COR-L47 (cell line): ENCODE measurements at places on chromosomes 11 and 22.

- no peak for DNase-seq
These were observed 1.5 kb downstream of the MAFF start for GRCh38 chr22:38203090-38203810.

- no peak for DNase-seq
These were observed 29.5 kb downstream of the MMP27 start for GRCh38 chr11:102676084-102676483.

DNA sequence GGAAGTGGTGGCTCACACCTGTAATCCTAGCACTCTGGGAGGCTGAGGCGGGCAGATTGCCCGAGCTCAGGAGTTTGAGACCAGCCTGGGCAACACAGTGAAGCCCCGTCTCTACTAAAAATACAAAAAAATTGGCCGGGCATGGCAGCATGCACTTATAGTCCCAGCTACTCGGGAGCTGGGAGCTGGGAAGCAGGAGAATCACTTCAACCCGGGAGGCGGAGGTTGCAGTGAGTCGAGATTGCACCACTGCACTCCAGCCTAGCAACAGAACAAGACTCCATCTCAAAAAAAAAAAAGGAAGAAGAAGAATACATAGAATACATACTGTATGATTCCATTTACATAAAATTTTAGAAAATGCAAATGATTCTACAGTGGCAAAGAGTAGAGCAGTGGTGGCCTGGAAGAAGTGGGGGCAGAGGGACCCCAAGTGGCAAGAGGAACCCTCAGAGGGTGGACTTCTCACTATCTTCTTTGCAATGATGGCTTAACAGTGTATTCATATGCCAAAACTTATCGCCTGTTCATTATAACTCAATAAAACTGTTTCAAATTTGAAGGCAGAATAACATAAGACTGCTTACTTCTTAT is 22.0 kb downstream of the PACSIN2 start:
- no peak for DNase-seq

- DNase-seq = no peak
These were observed 38.8 kb downstream of the IRAG1 start for GRCh38 chr11:10654811-10655150.

DNA sequence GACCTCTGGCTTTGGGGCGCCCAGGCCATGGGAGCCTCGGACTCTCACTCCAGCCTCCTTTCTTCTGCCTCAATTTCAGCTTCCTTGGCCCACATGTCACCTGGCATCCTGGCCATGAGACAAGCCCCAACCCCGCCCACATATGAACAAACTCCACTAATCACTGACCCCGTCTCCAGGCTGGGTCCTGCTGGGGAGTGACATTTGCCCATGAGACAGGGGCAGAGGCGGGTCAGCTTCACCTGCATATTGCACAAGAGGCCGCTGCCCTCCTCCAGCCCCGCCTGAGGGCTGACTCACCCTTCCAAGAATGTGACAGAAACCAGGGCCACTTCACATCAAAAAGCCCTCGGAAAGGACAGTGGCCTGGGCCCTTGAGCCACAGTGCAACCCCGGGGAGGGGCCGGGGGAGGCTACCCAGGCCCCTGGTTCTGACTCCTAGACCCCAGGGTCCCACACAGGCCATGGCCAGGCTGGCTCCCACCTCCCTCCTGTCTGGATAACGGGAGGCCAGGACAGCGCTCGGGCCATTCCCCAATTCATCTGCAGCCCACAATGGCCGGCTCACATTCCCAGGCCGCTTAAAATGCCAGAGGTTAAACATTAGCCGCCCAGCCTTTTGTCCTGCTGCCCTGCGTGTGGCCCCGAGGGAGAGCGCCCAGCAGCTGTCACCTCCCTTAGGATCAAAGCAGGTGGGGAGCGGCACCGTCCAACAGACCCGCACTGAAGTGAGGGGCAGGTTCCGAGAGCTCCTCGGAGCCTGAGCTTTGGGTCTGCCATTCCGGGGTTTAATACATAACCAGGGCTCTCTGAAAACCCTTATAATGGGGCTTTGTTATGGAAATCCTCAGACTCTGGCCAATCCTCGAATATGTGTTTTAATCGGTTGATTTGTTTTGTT is 42.3 kb downstream of the TRMU start:
- DNase-seq = no peak

- no peak for DNase-seq
These were observed 8.1 kb downstream of the SHANK2 start for GRCh38 chr11:71244116-71244810.

- peak; percentile 74 for DNase-seq
These were observed 1.6 kb downstream of the NCR3LG1 start for GRCh38 chr11:17352950-17353820.

DNA sequence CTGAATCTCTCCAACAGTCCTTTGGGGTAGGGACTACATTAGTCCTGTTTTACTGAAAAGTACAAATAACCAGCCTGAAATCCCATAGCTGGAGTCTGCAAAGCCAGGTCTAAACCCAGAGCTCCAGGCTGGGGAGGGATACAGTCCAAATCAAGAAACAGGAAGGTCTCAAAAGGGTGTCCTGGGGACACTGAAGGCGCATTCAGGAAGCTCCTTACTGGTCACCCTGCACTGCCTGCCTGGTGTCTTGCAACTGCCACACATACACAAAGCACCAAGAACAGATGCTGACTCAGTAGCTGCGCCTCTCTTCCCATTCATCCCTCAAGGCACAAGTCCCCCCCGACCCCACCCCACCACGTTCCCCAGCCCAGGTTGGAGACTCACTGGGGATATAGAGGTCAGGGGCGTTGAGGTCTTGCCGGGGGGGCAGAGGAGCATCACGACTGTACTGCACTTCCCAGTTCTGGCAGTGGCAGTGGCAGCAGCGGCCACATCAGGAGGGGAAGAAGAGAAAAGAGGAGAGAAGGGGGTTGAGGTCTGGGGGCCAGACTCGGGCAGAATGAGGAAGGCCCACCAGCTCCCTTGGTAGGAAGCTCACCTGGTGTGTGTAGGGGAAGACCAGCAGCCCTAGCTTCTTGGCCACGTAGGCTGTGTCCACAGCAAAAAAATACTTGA is 1.6 kb downstream of the YIF1A start:
- no peak for DNase-seq

GRCh38 chr11:96267496-96268032 is 75.4 kb downstream of the MAML2 start:
- DNase-seq = no peak

GRCh38 chr11:119149018-119149785 is at the start of gene ABCG4:
TSS of gene ABCG4 (plus strand) at chr11:119149052. CDS start at chr11:119149966, 914 bp downstream.
- peak; percentile 26 for DNase-seq

DNA sequence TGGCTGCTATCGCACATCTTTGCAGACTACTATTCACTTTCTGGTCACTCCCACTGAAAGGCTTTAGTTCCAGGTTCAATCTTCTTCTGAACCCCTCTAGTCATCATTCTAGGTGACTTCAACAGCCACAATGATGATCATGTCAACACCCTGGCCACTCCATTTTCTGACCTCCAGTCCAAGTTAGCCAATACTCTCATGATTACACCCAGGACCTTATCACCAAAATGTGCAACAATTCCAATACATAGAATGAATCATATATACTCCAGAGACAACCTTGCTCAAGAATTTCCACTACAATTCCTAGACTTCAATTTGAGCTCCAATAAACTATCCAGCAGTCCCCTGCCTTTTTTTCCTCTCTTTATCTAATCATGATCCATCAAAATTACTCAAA is 70.7 kb downstream of the PAK1 start:
- no peak for DNase-seq

GRCh38 chr22:31179345-31179744 is 19.4 kb downstream of the RNF185 start:
- DNase-seq = peak; percentile 59

- DNase-seq = peak; percentile 83
These were observed 199.9 kb downstream of the IGLL1 start for GRCh38 chr22:23380230-23380573.

GRCh38 chr11:20161923-20162744 is 1.9 kb upstream of the DBX1 start:
- no peak for DNase-seq

DNA sequence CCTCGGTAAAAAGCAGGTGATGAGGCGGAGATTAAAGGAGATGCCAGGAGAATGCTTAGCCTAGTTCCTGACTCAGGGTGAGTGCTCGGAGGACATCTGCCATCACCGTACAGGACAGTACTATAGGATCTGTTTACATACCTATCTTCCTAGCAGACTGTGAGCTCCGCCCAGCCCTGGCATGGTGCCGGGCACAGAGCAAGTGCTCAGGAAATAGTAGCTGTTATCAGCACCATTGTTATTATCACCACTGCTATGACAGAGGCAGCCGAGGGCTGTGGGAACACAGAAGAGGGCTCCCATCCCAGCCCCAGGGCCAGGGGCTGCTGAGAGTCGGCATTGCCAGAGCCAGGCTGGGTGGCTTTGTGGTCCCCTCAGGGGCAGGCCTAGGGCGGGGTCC is 642 bp upstream of the SEPTIN3 start:
- DNase-seq = peak; percentile 49

DNA sequence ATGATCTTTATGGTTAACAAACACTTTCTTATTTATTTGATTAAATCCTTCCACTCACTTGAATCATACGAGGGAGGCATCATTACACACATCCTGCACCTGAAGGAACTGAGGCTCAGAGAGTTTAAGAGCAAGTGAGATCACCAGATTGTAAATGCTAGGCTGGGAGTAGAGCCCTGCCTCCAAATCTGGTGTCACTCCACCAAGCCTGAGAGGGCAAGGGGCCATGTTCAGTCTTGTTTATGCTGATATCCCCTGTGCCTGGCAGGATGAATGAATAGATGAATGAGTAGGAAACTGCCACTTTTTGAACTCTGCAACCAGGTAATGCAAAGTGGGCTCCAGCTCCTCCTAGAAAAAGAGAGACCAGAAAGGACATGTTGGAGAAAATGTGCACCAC is 59.1 kb downstream of the RASSF10 start:
- no peak for DNase-seq

DNA sequence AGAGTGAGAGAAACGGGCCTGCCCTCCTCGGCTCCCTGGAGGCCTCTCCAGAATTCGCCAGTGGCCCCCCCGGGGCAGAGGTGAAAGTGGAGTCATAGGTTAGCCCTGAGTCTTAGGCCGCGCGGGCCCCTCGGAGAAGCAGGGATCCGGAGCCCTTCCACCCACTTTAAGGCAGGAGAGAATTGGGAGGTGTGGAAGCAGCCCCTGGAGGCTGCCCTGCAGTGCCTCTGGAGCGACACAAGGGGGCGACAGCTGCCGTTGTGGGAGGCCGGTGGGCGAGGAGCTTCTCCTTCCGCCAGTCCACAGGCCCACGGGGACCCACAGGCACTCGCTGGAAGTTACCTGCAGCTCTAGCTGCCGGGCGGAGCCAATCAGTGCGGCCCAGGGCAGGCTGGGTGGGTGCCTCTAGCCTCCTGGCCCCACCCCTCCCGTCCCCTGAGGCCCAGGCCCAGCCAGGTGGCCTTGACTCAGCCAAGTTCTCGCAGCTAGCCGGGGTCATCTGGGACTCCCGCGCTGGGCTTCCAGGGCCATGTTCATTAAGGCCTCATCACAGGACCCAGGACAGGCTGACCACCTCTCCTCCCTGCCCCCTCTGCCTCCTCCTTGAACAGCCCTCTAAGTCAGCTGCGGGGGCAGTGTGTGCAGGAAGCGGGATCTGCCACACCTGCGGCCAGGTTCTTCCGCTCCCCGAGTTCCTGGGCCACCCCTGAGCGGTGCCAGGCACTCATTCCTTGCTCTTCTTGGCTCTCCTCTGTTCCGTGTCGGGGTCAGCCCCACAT is 5.0 kb downstream of the DGKZ start:
- DNase-seq = peak; percentile 41

- no peak for DNase-seq
These were observed 473.7 kb upstream of the ISX start for GRCh38 chr22:34592123-34592740.

DNA sequence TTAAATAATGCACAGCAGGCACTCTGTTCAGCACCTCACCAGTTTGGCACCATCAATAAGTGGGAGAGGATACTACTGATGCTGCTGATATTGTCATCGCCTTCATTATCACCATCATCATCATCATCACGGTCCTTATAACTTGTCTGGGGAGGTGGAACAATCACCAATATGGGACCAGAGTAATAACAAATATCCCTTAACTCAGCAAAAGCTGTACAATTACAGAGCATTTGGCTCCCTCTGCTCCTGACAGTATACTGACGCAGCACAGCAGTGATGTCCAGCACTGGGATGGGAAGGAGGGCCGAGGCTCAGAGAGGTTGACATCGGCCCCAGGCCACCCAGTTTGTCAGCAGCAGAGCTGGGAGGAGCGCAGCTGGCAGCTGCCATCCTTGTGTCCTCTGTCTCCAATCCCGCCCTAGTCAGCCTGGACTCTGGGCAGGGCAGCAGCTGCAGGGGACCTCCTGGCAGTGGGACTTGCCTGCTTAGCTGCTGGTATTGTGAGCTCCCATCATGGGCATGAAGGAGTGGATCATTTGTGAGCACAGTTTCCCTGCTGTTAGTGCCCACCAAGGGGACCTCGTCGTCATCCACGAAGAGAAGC is 90.0 kb downstream of the DHCR7 start:
- no peak for DNase-seq

DNA sequence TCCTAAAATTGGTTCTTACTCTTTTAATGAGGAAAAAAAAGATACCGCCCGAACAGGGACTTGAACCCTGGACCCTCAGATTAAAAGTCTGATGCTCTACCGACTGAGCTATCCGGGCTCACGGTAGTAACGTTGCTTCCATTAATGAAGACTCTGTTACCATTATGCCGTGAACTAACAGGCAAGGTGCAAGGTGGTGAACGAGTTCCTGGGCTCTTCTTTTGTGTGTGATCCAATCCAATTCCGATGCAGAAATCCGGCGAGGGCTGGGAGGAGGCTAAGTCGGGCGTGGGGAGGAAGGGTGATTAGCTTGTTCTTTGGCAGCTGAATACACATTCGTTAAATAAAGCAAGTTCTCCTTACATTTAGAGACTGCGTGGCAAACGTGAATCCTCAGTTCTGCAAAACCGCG is 49.0 kb downstream of the OR4D9 start:
- DNase-seq = peak; percentile 70
